Suprapubic skin (tissue), 4 donors: ENCODE measurements at places on chromosomes 12 and 14.

DNA sequence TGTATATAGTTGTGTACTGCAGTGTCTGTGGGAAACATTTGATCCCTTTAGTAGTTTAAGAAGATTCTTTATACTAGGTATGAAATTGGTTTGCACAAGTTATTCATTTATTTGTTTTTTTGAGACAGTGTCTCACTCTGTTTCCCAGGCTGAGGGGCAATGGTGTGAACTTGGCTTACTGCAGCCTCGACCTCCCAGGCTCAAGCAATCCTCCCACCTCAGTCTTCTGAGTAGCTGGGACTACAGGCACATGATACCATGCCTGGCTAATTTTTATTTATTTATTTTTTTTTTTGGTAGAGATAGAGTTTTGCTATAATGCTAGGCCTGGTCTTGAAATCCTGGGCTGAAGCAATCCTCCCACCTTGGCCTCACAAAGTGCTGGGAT is 209.4 kb downstream of the RASSF9 start:
- no peak for DNase-seq
- H3K4me1 ChIP-seq: peaks cover 2% of the 10 kb centered on the region
- H3K36me3 ChIP-seq: no peaks in the 10 kb centered on the region
- no peaks in the 10 kb centered on the region for H3K27me3 ChIP-seq
- H3K27ac ChIP-seq: no peak overlapping the region

GRCh38 chr12:41548926-41549325 is 360.8 kb downstream of the PDZRN4 start:
- no peak for DNase-seq
- no peak overlapping the region for H3K27ac ChIP-seq
- no peak overlapping the region for H3K4me3 ChIP-seq
- H3K36me3 ChIP-seq: no peaks in the 10 kb centered on the region
- no peaks in the 10 kb centered on the region for H3K4me1 ChIP-seq
- H3K27me3 ChIP-seq: no peaks in the 10 kb centered on the region

DNA sequence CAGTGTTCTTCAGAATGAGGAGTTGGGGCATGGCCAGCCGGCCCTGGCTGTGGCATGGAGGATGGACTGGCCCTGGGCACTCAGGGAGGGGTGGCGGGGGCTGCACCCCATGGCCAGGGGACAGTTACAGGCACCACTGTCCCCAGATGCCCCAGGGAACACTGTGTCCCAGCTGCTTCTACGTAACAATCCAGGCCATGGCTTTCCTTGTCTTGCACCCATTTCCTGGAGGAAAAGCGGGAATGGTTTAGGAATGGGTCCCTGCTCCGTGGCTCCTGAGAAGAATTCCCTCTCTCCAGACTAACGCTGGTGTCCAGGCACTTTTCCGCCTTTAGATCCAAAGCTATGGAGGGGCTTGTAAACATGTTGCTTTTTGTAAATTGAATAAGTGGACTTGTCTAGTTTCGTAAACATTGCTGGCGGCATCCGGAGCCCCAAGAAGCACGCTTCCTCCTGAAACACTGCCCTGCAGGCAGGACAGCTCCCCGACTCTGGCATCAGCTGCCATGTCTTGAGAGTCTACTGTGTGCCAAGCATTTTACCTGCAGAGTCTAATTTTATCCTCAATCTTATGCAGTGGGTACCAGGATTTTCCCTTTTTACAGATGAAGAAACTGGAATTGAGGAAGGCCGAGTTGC is 238.3 kb downstream of the SLC41A2 start:
- H3K4me3 ChIP-seq: peak overlapping the region; percentile 30
- H3K36me3 ChIP-seq: no peaks in the 10 kb centered on the region
- H3K27me3 ChIP-seq: no peaks in the 10 kb centered on the region
- DNase-seq: no peak
- H3K27ac ChIP-seq: peak overlapping the region; percentile 71

DNA sequence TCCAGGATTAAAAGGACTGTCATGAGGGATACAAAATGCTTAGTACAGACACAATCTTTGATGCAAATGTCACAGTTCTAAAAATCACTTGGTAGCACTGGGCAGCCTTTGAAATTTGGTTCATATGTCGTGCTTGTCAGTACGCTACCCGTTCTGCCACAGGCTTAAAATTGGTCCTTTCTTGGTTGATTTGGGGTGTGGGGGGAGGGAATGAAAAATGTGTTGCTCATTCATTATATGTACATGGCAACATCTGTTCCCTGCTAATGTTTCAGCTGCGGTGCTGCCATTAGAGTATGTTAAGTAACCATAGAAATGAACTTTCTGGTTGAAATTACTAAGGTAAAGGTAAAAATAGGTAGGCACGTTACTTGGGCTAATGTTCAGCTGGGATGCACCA is 155.4 kb upstream of the ARHGAP5 start:
- no peak overlapping the region for H3K4me3 ChIP-seq
- no peak for DNase-seq
- no peaks in the 10 kb centered on the region for H3K27me3 ChIP-seq
- H3K27ac ChIP-seq: no peak overlapping the region
- H3K36me3 ChIP-seq: no peaks in the 10 kb centered on the region

DNA sequence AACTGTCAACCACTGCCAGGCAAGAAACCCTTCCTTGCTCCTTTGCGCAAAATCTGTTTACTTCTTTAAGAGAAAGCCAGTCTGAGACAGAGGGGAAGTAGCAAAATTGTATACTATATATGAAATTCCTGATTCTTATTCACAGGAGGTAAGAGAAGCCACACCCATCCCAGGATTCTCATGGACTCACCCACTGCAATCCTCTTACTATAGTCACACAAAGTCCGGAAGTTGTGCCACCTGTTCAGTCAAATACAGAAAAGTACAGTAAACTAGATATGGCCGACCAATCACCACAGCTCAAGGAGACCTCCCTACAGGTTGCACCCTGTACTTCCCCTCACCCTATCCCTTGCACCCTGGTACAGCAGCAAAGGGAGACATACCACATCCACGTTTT is 2.9 kb downstream of the PRMT5 start:
- H3K27ac ChIP-seq: no peak overlapping the region
- H3K4me1 ChIP-seq: peaks cover 16% of the 10 kb centered on the region
- no peaks in the 10 kb centered on the region for H3K27me3 ChIP-seq
- DNase-seq: no peak

DNA sequence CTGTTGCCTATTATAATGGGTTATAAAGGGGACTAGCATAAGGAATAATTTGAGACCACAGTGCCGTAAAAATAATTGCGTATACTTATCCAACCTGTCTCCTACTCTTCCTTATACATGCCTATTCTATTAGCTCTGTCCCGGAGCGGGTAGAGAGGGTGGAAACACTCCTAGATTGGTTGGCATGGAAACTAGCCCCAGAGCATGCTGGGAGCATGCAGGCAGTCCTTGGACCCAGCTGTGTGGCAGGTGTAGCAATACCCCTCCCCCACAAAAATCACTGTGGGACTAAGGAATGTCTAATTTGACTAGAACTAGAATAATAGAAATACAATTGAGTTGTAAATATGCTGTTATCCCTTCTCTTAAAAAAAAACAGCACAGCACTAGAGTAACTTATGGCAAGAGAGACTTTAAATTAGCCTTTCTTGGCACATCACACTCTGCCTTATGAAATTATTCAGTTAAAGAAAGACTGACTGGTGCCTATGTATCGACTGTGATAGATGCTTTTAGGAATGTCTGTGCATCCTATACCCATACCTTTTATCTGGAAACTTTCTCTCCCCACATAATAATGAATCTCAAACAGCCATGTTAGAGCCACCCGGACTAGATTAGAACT is 244.0 kb upstream of the DAAM1 start:
- no peaks in the 10 kb centered on the region for H3K36me3 ChIP-seq
- no peak for DNase-seq
- peaks cover 4% of the 10 kb centered on the region for H3K27me3 ChIP-seq
- no peak overlapping the region for H3K4me3 ChIP-seq
- H3K4me1 ChIP-seq: no peaks in the 10 kb centered on the region

GRCh38 chr14:51308866-51309265 is 68.8 kb downstream of the TMX1 start:
- no peak overlapping the region for H3K4me3 ChIP-seq
- no peak overlapping the region for H3K27ac ChIP-seq
- DNase-seq: no peak

GRCh38 chr12:63843254-63843720 is 1.2 kb upstream of the SRGAP1 start:
- no peaks in the 10 kb centered on the region for H3K27me3 ChIP-seq
- H3K36me3 ChIP-seq: no peaks in the 10 kb centered on the region
- H3K4me3 ChIP-seq: peak overlapping the region; percentile 77
- H3K4me1 ChIP-seq: peaks cover 20% of the 10 kb centered on the region
- DNase-seq: no peak
- H3K27ac ChIP-seq: peak overlapping the region; percentile 92
